ENCODE measurements at places on chromosomes 13 and 19.

GRCh38 chr19:46196410-46197124, 33.0 kb upstream of the IGFL1 start:
- DNase-seq, result no peak

GRCh38 chr19:7010722-7011593, 10.3 kb downstream of the MBD3L2B start:
- DNase-seq, result no peak

GRCh38 chr19:20422216-20423205, 143.1 kb downstream of the ZNF737 start:
- DNase-seq, result no peak

DNA sequence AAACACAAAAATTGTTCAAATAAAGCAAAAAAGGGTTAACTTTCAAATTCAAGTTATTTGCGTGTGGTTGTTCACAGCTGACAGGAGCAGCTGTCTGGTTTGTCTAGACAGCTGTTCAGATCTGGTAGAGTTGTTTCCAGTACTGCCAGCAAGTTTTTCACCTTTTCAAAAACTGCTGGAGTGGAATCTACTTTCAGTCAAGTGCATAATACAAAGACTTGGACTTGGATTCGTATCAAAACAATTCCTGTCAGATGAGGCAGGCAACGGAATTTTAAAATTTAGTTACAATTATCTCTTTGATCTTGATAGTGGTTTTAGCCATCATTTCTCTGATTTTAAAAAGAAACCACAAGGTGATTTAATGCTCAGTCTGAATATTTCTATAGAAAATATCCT, 51.7 kb upstream of the EEF1AKMT1 start:
- DNase-seq, result peak; percentile 30

- no peak for DNase-seq
These were observed 550.1 kb downstream of the TBC1D4 start for GRCh38 chr13:74931698-74932433.

- no peak for DNase-seq
These were observed 174.5 kb downstream of the USP12 start for GRCh38 chr13:26996965-26997752.

- DNase-seq, result no peak
These were observed 581 bp downstream of the RCBTB1 start for GRCh38 chr13:49584771-49585182.

DNA sequence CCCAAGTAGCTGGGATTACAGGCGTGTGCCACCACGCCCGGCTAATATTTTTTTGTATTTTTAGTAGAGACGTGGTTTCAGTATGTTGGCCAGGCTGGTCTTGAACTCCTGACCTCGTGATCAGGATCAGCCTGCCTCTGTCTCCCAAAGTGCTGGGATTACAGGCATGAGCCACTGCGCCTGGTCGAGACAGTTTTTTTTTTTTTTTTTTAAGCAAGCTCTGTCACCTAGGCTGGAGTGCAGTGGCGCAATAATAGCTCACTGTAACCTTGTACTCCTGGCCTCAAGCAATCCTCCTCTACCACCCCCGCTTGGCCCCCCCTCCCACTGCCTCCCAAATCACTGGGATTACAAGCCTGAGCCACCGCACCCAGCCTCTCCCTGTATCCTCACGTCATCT, 6.4 kb upstream of the MAP2K7 start:
- DNase-seq, result no peak

DNA sequence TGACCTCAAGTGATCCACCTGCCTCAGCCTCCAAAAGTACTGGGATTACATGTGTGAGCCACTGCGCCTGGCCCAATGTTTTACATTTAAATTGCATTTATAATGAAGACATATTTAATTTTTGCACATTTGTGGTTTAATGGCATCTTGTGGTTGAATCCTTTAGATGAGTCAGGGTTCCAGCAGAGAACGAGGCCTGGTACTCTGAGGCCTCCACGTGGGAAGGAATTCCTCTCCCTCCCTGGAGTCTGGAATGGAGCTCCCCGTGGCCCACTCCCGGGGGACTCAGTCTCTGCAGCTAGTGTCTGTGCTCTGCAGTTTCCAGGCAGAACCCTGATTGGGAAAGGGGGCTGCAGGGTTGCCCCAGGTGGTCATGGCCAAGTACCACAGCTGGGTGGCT, 24.2 kb downstream of the ZFR2 start:
- DNase-seq, result no peak

- no peak for DNase-seq
These were observed 115.2 kb upstream of the SOX21 start for GRCh38 chr13:94827566-94827965.

DNA sequence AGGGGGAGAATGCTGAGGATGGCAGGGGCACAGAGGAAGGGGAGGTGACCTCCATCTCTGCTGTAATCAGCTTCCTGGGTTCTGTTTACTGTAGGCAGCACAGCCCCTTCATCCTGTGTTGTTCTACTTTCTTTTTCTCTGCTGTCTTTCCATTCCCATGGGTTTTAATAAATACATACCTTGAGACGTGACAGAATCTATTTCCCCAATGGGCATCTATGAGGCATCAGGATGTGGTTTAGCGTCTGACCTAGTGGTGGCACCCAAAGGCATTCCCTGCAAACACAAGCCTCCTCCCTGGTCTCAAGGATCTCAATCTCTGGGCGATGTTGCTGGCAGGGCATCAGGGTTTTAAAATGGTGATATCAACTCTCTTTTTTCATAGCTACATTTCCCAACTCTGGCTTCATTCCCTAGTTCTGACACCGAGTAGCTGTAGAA, 60.8 kb downstream of the ALOX5AP start:
- DNase-seq, result no peak

DNA sequence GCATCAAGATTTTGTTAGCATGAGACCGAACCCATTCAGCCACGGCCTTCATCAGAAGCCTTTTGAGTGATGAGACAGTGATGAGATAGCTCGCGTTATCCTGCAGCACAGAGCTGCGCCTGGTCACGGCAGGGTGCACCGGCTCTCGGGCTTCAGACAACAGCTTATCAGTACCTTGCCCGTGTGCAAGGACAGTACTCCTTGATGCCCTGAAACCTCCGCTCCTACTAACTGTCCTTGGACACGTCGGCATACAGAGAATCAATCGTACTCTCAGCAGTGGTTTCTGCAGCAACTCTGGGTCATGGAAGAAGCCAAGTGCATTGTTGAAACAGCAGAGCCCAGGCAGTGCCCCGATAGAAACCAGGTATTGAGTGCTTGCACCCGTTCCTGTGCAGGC, 40.7 kb downstream of the IRS2 start:
- no peak for DNase-seq

GRCh38 chr13:41259875-41260501, 3.4 kb downstream of the MTRF1 start:
- DNase-seq, result no peak

GRCh38 chr13:73599232-73600128, 534.7 kb downstream of the KLF12 start:
- DNase-seq, result no peak

- no peak for DNase-seq
These were observed 310.4 kb downstream of the SPRY2 start for GRCh38 chr13:80030491-80030890.

- DNase-seq, result peak; percentile 58
These were observed 26.7 kb upstream of the ISYNA1 start for GRCh38 chr19:18464646-18465045.

GRCh38 chr13:110616103-110617101, 1.1 kb downstream of the NAXD start:
- no peak for DNase-seq

GRCh38 chr13:42992764-42993122, 702 bp upstream of the EPSTI1 start:
- DNase-seq, result no peak

- no peak for DNase-seq
These were observed 4.5 kb downstream of the MLLT1 start for GRCh38 chr19:6275170-6275744.

DNA sequence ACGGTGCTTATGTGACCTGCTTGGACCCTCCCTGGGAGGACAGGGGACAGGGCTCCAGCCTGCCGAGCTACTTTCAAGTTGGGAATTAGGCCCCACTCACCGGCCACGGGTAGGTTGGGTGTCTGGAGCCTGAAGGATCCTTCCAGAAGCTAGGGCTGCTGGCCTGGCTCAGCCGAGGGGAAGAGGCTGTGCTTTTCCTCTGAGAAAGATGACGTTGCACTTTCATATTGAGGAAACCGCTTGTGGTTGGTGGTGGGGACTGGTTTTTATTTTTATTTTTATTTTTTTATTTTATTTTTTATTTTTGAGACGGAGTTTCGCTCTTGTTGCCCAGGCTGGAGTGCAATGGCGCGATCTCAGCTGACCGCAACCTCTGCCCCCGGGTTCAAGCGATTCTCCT, at the start of gene TMEM150B:
Gene TMEM150B (minus strand): TSS at position 170 of the 400 bp plus-strand sequence. CDS start 4,305 bp downstream, outside the sequence.
- no peak for DNase-seq

DNA sequence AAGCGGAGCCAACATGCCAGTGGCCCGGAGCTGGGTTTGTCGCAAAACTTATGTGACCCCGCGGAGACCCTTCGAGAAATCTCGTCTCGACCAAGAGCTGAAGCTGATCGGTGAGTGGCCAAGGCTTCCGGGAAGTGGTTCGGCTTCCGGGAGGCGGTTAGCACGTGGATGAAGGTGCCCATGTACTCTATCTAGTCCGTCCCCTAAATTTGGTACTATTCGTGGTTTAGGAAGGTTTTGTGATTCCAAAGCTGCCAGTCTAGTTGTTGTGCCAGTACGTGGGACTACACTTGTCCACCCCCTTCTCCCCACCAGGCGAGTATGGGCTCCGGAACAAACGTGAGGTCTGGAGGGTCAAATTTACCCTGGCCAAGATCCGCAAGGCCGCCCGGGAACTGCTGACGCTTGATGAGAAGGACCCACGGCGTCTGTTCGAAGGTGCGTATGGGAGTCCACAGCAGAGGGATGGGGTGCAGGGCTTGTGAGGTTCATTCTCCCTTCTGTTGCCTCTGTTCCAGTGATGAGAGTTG, 579 bp downstream of the RPS9 start:
- DNase-seq, result no peak

DNA sequence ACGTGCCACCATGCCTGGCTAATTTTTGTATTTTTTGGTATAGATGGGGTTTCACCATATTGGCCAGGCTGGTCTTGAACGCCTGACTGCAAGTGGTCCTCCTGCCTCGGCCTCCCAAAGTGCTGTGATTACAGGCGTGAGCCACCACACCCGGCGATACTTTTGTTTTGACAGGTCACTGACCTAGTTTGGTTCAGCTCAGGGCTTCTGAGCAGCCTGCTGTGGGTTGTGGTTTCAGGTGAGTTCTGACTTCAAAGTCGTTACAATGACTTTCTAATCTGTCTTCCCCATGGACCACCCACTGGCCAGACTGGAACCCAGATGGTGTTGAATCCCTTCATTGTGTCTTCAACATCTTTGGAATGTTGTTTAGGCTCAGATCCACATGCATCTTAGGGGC, 73.8 kb downstream of the TRPM4 start:
- no peak for DNase-seq

DNA sequence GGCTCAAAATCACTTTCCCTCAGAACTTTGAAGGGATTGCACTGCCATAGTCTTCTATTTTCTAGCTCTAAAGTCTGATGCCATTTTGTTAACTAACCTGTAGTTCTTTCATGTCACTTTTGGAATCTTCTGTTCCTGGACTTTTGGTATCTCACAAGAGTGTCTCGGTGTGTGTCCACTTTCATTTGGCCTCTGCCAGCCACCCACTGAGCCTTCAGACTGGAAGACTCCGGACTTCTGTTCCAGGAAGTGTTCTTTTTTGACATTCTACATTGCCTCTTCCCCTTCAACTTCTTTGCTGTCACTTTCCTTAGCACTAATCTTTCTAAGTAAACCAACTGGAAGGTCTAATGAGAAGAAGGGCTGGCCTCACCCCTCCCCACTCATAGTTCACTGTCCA, 25.0 kb upstream of the LAMP1 start:
- DNase-seq, result no peak

GRCh38 chr13:36533806-36534205, 101.5 kb downstream of the CCNA1 start:
- DNase-seq, result no peak

- peak; percentile 61 for DNase-seq
These were observed at the start of gene PVR for GRCh38 chr19:44643605-44644401. PVR (plus strand) TSS chr19:44643910; CDS start chr19:44644097, 187 bp downstream.

DNA sequence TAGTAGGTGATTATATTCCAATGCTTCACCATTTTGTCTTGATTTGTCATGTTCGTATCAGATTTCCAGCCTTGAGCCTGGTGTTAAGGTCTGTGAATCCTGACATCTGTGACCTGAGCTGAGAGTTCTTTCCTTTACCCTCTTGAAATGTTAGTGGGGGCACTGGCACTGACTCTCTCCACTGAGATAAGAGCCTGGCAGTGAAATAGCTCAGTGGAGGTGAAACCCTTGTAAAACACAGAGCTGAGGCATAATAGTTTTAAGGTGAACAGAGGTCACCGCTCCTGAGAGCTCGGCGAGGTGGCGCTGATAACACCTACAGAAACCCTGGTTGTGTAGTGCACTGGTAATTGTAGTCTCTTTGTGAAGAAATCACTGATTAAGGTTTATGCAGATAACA, 748.2 kb downstream of the DIAPH3 start:
- no peak for DNase-seq

- no peak for DNase-seq
These were observed 47.8 kb downstream of the TSHZ3 start for GRCh38 chr19:31301306-31301980.

DNA sequence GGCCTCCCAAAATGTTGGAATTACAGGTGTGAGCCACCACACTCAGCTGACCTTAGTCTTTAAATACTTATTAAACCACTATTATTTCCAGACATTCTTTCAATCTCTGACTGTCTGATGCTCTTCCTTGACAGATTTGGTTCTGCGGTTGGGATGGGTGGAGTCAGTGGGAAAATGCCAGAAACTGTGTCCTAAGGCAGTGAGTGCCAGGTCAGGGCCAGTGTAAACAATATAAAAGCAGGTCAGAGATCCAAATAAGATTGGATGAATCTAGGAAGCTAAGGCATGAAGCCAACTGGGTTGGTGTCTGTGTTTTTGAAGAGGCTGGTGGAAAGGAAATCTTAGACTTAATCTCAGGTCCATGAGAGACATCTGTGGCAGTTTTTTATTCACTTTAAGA, 74.7 kb downstream of the KLF5 start:
- DNase-seq, result no peak

DNA sequence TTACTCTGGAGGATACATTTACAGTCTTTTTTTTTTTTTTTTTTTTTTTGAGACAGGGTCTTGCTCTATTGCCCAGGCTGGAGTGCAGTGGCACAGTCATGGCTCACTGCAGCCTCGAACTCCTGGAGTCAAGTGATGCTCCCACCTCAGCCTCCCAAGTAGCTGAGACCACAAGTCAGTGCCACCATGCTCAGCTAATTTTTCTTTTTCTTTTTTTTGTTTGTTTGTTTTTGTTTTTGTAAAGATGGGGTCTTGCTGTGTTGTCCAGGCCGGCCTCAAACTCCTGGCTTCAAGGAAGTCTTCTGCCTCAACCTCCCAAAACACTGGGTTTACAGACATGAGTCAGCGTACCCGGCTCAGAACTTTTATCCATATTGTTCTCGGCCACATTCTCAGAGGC, 64.5 kb downstream of the INSR start:
- no peak for DNase-seq

GRCh38 chr13:70960841-70961443, 852.7 kb upstream of the KLHL1 start:
- no peak for DNase-seq

DNA sequence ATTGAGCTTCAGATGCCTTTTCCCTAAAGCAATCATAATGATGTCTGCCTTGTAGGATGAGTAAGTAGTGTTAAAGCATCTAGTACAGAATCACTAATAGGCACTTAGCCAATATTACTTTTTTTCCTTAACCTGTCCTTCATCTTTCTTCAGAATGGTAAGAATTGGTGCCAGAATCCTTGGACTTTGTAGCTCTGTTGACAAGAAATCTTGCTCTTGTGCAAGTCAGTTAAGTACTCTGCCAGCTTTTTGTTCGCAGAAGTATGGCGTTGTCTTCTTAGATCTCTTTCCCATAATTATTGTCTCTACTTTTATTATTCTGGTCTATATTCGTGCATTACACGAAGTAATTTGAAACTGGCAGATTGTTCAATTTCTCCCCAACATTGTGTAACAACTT, 554.5 kb downstream of the PCDH9 start:
- DNase-seq, result no peak
